ENCODE measurements at places on chromosomes 16 and 17.

GRCh38 chr16:75343941-75344340 is 89.4 kb downstream of the CFDP1 start:
- DNase-seq, result no peak

DNA sequence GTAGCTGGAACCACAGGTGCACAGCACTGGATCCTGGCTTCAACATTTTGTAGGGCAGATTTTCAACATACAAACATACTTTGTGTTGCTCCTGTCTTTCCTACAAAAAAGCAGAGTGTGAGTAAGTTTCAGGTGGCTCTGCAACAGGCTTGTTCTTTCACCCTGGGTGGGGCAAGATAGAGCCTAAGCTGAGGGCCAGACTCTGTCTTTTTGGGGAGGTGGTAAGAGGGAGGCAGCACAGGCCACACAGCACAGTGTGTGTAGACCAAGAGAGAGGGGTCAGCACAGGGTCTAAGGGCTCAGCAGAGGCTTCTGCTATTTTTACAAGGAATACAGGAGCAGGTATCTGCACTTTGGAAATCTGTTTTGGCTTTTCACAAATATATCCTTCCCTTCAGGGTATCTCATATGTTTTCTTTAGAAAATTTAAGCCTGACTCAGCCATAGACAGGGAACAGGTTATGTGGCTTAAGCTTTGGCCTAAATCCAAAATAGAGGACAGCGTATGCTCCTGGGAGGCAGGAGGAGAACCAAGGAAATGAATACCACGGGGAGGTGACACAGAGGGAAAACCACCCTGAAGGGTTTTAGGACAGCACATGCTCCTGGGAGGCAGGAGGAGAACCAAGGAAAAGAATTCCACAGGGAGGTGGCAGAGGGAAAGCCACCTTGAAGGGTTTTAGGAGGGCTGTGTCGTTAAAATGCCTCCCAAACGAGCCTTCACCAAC is 21.6 kb downstream of the EMC8 start:
- no peak for DNase-seq

DNA sequence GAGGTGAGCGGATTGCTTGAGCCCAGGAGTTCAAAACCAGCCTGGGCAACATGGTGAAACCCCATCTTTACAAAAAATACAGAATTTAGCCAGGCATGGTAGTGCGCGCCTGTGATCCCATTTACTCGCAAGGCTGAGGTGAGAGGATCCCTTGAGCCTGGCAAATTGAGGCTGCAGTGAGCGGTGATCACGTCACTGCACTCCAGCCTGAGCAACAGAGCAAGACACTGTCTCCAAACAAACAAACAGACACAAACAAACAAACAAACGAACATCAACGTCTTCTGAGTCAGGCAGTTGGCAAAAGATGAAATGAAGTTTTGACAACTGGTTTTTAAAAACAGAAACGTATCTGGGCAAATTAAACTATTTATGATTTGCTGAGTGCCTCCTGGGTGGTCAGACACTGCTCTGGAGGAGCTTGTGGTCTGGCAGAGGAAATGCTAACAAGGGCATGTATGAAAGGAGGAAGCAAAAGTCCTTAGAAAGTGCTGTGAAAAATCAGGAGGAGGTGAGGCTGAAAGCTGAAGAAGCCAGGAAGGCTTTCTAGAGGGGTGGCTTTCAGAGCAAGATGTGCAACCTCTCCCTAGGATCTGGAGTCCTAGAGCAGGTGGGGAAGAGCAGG is 10.2 kb upstream of the KRT20 start:
- DNase-seq, result no peak

DNA sequence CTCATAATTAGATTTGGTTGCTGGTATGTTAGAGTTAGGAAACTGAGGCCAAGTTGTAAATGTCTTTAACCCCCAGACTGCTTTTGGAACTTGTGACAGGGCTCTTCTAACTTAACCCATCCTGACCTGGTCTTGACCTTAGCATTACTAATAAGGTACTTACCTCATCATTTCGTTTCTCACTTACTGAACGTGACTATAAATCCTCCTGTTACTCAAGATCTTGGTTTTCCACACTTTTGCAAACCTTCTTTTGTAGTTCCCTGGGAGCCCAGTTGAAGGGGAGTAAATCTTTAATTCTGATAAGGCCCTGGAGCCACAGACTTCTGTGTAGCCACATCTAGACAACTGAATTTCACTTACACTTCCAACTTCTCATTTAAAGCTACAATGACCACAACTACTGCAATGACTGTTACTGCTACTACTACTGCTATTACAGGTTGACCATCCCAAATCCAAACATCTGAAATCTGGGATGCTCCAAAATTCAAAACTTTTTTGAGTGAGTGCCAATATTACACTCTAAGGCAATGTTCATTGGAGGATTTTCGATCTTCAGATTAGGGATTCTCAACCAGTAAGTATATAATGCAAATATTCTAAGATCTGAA is 248.8 kb upstream of the TBX2 start:
- DNase-seq, result no peak

DNA sequence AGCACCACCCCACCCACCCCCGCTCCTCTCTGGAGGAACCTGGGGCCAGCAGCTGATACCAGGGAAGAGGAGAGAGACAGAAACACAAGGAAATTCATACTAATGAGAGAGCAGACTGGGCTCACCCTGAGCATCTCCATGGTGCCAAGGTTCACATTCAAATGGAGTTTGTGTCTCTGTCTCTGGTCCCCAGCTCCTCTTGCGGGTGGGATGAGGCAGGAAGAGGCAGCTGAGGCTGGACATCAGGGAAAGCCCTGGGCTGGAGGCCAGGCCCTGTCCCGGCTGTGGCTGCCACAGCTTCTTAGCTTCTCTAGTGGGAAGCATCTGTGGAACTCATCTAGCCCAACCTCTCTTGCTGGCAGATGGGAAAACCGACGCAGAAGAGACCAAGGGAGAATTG is 121.5 kb downstream of the SDK2 start:
- DNase-seq, result no peak

DNA sequence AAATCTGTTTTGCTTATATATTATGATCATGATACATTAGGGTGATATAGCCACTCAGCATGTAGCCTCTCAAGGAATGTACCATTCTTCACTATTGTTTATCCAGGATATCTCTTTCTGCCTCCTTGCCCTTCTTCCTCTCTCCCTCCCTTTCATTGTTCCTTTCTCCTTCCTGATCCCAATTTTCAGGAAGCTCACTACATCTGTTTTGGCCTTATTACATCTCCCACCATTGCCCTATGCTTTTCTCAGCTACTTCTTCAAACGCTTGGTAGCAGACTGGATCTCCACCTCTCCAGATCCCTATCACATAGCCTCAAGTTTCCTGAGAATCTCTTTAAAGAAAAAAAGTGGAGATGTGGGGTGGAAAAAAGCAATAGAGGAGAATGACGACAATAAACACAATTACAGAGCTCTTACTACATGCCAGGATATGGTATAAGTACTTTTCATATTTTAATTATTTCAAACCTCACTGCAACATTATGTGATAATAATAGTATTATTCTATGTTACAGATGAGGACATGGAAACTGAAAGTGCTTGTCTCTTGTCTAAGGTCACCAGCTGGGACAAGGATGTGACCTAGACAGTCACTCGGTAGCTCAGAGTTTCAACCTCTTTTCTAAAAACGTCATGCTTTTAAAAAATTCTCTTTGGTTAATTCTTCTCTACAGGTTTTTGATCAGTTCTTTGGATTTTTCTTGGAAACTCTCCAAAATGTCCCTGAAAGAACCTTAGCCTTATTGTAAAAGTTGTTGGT is 959.1 kb downstream of the CDH11 start:
- DNase-seq, result no peak

DNA sequence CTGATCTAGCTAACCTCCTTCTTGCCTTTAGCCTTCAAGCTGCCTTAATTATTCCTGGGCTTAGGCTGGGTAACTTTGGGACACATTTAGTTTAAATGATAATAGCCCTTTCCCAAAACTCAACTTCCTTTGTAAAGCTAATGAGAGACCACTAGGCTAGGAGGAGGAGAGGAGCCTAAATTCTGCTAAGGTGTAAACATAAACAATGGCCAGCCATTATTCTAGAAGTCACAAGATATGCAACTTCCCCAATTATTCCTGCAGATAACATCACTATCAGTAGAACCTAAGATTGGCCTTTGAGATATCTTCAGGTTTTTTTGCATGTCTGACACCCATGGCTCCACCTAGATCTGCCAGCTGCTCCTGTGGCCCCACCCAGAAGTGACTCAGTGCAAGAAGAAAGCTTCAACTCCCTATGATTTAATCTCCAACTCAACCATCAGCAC is 131.2 kb upstream of the FAM20A start:
- no peak for DNase-seq

DNA sequence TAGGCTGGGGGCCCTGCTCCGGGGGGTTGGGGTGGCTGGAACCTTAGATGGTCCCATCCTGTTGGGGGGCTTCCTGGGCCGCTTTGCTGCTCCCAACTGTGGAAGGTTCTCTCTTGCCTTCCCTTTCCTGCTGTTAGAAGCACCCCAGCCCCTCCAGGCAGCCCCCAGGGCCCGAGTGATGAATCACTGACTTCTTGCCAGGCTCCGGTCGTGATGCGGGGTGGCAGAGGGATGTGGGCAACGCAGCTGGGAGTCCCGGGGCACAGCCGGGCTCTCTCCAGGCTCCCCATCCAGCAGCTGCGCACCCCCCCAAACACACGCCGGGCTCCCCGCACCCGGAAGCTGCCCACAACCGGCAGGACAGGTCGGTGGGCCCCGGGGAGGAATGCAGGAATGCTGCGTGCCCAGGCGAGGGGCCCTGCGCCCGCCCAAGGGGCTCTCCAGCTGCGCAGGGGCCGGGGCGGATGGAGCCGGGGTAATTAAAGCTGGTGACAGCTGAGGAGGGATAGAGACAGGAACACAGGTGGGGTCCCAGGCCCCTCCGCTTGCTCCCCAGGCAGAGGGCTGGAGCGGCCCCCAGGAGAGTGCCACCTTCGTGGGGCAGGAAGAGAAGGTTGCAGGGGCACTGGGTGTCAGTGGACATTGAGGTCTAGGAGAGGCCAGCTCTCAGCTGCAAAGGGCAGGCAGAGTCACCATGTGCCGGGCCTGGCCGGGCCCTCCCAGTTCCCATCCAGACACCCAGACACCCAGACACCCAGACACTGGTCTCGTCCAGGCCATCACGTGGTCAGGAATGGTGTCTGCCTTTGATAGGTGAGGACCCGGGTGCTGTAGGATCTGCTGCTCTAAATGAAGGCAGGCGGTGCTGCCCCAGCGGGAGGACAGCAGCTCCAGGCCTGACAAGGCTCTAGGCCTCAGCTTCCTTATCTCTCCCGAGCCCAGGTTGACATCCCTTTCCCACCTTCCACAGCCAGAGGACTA is 15.0 kb upstream of the SLC38A10 start:
- no peak for DNase-seq

DNA sequence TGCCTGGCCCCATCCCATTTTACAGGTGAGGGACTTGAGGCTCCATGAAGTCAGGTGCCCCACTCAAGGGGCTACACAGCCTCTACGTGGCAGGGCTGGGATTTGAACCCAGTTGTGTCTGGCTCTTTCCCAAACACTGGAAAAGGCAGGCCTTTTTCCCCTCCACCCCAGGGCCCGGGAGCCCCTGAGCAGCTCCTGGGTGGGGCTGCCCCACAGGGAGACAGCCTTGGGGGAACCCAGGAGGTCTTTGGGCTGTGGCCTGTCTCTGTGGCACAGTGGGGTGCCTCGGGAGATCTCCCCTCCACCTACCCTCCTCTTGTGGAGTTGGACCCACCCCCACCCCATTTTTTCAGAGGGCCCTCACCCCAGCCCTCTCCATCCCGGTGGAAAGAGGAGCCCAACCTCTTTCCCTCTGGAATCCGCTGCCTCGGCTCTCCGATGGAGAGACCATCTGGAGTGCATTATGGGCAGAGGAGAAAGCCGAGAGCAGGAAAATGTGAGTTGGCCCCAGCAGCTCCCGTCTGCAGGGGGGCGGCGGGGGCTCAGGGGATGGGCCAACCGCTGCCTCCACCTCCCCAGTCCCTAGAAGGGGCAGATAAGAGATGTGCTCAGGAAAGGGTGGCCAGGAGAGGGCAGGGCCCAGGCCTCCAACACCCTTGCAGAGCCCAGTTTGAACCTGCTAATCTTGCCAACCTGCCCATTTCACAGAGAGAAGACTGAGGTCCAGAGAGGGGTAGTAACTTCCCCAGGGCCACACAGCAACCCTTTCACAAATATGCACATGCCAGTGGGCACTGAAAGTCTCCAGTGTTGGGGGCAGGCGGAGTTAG is 15.4 kb upstream of the TMEM92 start:
- no peak for DNase-seq

DNA sequence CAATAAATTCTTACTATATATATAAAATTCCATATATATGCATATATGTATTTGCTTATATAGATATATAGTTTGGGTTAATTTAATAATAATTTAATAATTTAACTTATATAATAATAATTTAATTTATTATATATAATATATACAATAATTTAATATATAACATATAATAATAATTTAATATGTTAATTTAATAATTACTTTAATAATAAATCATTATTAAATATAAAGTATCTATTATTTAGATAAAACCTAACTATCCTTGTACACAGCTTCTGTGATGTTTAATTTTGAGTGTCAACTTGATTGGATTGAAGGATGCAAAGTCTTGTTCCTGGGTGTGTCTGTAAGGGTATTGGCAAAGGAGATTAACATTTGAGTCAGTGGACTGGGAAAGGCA is 40.6 kb upstream of the CDH13 start:
- DNase-seq, result no peak

- no peak for DNase-seq
Observed at GRCh38 chr17:35931794-35932425, 1.3 kb upstream of the RDM1 start.

DNA sequence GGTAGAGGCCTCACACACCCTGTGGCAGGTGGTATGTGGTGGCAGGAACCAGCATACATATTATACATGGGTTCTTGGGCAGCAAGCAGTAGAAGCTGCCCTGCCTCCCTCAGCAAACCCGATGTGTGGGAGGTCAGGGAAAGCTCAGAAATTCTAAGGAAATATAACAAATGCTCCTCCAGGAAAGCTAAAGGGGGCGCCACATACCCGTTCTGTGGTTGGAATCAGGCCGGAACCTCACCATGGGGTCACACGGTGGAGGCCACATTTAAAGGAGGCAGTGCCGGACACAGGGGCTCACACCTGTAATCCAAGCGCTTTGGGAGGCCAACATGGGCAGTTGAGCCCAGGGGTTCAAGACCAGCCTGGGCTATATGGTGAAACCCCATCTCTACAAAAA is 12.4 kb upstream of the KATNB1 start:
- DNase-seq, result no peak

DNA sequence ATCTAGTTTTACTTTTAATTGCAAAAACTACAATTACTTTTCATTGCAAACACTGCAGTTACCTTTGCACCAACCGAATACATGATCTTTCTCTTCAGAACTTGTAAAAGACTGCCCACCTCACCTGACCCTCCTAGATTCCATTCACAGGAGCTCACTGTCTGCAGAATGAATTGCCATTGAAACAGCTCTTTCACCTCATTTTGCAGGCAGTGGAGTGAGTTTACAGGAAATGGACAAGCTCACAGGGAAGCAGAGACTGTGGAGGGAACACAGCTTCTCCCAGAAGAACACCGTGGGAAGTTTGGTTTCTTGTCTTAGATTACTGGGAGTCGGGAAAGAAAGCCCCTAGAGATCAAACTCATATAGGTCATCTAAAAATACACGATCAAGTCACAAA is 439.7 kb upstream of the RBFOX1 start:
- no peak for DNase-seq
